ENCODE measurements at places on chromosomes 4 and X.

DNA sequence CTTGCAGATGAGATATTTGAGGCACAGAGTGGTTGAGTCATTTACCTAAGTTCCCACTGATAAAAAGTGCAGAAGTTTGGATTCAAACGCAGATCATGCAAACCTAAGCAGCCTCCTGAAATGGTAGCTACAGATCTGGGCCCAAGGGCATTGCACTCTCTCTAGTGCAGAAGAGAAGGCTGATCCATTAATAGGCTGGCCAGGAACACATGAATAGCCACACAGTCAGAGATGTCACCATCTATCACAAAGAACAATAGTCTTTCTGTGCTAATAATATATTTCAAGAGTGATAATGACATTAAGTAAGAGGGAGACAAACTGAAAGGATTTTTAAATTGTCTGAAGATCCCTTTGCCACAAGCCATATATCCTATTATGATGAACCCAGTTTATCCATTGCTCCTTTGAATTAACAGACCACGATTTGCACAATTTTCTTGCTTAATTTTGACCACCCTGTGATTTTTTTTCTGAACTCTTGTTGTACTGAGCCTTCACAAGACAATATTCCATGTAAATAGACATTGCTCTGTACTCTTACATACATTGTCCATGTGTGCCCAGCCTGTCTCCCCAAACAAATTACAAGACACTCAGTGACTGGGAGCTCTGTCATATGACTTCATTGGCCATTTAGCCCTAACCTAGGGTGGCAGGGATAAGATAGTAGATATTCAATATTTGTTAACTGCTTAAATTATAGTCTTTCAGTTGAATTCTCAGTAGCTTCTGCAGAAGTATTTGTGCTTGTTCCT is 112.4 kb upstream of the RBPJ start:
- no peak for DNase-seq

DNA sequence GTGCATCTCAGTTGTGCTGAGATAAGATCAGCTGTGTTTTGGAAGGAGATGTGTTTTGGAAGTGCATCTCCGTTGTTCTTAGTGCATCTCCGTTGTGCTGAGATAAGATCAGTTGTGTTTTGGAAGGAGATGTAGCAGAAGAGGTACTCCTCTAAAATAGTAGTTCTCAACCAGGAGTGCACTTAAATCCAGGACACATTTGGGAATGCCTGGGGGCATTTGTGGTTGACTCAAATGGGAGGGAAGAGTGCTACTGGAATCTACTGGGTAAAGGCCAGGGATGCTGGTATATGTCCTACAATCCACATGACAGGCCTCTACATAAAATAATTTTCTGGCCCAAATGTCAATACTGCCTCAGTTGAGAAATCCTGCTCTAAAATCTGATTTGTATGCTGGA is 70.8 kb upstream of the CHRDL1 start:
- DNase-seq, result no peak

DNA sequence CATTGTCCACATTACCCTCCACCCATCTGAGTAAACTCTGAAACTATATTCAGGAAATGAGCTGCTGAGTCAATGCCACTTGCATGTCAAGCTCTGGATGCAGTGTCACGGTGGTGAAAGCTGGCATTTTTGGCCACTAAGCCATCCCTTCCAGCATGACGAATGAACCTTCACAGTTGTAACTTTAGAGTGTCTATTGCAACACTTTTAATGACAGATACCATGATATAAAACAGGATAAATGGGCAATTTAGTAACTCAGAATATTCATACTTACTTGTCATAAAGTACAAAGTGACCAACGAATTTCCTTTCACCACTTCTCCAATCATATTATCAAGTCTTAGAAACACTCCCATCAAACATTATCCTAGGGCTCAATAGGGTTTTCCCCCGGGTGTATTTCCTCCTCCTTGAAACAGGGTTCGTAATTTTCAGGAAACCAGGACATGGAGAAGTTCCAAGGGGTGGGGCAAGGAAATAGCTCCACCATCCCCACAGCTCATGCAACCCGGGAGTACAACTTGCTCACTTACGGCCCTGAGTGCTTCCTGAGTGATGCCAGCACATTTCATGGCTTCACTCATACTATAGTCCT is 73.1 kb downstream of the MTHFD2L start:
- peak; percentile 18 for DNase-seq

DNA sequence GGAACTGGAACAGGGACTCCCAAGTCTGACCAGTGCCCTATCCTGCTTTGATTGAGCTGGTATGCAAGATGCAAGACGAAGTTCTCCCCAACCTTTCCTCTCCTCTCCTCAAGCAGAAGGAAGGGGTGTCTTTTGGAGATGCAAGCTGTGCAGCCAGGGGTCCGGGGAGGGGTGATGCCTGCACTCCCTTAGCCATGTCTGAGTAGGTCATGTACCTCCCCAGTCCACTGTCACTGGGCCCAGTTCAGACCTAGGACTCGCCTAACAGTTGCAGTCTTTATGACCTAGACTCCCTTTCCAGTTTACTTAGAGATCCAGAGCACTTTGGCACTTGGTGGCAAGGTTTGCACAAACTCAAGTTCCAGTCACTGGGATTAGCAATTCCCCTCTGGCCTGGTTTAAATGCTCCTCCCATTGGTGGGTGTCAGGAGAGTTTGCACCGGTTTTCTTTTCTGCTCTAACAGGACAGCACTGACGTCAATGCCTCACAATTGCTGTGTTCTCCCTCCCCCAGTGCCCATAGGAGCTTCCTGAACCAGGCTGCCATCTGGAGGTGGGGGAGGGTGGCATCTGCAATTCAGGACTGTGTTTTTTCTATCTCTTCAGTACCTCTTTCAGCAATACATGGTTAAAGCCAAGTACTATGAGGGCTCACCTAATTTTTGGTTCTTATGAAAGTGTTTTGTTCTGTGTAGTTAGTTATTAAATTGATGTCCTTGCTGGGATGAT is 782.2 kb downstream of the ARAP2 start:
- no peak for DNase-seq

GRCh38 chr4:133157460-133158160 is 8.5 kb downstream of the PCDH10 start:
- no peak for DNase-seq

GRCh38 chrX:131264053-131264452 is 25.1 kb downstream of the IGSF1 start:
- no peak for DNase-seq

DNA sequence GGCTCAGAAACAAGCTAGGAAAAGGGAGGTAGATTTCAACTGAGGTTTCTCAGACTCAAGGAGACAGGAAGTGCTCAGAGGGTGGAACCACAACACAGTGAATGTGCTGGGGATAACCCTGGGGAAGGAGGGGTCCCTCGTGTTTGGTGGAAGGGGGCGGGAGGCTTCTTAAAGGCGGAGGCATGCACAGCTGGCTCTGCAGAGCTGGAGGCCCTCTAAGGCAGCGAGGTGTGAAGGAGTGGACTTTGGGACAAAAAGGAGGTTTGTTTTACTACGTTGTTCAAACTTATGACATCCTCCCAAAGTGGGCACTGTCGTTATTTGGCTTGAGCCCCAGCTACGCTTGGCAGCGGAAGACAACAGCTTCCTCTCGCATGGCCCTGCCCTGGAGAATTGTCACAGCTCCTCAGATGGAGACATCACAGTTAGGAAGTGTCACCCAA is 21.7 kb upstream of the MTM1 start:
- DNase-seq, result peak; percentile 54

- DNase-seq, result no peak
Observed at GRCh38 chr4:184713887-184714286, 20.0 kb downstream of the CENPU start.

DNA sequence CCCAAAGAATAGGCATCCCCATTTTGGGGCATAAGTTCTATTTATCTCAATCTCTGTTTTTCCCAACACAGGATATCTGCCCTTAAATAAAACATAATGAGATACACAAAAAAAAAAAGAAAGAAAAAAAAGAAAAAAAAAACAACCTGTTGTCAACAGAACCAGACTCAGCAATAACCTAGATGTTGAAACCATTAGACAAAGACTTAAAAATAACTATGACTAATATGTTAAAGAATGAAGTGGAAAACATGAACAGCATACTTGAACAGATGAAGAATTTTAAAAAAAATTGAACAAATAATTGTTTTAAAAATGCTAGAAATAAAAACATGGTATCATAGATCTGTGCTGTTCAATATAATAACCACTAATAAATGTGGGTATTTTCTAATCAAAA is 93.4 kb upstream of the RXFP1 start:
- no peak for DNase-seq

DNA sequence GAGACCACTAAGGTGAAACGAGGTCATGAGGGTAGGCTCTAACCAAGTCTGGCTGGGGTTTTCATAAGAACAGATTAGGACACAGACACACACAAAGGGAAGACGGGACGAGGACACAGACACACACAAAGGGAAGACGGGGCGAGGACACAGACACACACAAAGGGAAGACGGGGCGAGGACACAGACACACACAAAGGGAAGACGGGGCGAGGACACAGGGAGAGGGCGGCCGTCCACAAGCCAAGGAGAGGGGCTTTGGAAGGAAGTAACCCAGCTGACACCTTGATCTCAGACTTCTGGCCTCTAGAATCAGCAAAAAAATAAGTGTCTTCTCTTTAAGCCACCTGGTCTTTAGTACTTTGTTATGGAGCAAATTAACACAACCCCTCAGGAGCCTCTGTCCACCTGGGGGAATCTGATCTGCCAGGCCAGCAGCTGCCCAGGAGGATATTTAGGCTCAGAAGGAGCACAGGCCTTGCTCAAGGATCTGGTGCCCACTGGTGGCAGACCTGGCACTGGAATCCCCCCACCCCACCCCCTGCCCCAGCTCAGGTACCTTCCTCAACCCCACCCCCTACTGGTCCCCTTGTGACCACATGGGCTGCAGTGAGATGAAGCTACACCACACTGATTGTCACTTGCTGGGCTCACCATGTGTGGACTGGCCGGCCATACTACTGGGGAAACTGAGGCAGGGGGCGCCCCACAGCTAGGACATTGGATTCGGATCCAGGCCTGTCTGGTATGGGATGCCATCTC is 2.8 kb downstream of the ABLIM2 start:
- DNase-seq, result no peak

DNA sequence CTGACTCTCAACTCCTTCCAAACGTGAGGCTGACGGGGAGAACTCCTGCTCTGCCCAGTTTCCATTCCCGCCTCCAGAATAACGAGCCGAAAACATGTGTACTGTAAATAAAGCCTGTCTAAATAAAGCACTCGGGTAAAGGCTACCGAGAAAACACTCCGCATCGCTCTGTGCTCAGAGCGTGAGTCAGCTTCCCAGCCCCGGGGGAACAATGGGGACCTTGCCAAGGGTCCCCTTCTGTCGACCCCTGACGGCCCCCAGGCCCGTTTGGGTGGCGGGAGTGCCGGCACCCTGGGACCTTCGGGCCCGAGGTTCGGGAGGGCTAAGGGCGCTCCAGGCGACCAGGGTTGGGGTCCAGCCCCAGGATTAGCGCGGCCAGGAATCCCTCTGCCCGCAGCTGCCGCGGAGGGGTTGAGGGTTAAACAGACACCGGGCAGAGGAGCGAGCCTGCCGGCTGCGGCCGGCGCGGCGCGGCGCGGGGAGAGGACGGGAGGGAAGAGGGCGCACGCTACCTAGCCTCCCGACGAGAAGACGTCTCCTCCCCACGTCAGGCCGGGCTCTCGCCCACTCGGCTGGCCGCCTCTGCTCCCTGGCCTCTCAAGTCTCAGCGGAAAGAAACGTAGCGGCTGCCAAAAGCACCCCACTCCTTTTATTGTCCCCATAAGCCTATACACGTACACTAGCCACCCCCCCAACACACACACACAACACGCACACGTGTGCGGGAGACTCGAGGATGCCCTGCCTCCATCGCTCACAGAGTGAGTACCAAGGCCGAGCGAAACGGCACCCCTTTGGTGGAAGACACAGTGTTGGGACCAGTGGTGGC is 85.5 kb downstream of the BCOR start:
- peak; percentile 43 for DNase-seq

DNA sequence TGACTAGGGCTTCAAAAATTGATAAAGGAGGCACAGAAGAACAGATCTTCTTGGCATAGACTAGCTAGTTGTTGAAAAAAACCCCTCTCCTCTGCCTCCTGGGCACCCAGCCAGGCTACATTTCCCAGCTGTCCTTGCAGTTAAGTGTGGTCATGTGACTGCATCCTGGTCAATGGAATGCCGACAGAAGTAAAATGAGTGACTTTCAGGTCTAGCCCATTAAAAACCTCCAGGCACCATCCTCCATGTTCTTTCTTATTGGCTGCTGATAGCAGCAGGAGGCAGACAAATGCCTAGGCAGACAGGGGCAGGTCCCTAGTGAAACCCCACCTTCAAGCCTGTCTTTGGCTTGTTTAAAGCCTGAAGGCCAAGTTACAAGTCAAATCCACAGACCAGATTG is 35.3 kb downstream of the ATXN3L start:
- DNase-seq, result no peak

DNA sequence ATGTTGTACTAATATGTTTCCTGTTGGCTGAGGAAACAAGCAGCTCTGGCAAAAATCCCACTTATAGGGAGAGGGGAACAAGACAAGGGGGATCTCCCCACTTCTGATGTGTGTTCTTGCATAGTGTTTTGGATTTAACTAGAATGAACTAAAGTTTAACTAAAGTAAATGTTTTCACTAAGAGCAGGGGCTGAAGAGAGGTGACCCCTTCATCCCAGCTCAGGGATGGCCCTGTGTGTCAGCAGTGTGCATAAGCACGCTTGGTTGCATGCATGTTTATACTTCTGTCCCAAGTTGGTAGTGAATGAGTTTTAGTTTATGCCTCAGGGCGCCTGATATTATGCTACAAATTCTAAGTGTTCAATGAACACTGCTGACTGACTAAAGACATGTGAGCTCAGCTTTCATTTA is 169.4 kb downstream of the MGST2 start:
- no peak for DNase-seq

GRCh38 chr4:10084651-10085358 is 31.8 kb downstream of the WDR1 start:
- DNase-seq, result peak; percentile 1

GRCh38 chr4:1490011-1490653 is 83.9 kb upstream of the NKX1-1 start:
- no peak for DNase-seq

GRCh38 chr4:156959298-156959702 is 12.3 kb downstream of the PDGFC start:
- DNase-seq, result no peak

DNA sequence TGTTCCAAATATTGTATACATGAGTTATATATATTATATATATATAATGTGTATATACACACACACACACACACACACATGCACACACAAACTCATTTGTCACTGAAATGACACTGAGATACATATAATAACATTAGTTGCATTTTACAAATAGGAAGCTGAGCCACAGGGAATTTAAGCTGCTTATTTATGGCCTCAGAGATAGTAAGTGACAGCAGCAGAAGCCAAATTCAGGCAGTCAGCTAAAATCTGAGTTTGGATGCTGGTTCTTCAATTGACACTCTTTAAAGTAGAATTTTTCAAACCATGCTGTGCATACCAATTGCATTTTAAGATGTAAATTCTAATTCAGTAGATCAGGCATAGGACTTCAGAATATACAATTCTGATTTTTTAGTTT is 163.3 kb upstream of the CTSO start:
- no peak for DNase-seq

DNA sequence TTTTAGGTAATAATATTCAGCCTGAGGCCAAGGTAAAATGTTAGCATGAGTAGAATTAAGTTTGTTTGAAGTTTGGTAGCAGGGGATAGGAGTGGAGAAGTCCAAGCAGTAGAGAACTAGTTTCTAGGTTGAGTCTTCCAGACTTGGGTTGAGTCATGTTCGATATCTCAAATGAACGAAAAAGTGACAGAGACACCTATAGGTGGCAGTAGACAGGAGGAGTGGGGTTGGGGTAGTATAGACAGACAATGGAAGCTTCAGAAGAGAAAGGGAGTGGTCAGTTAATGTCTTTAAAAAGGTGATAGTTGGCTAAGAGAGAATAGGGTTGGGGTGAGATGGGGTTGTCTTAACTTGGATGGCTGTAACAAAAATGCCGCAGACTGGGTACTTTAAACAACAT is 58.7 kb upstream of the EMCN start:
- no peak for DNase-seq

Data from activated CD8-positive, alpha-beta T cell treated with anti-CD3 and anti-CD28 coated beads for 36 hours (primary cell).